Right cardiac atrium (tissue), 5 donors: ENCODE measurements at places on chromosomes 3 and 15. TPM values are rescaled to one million over a fixed set of nuclear protein-coding genes. Genes with fewer than 3 reads are reported as not detected.

DNA sequence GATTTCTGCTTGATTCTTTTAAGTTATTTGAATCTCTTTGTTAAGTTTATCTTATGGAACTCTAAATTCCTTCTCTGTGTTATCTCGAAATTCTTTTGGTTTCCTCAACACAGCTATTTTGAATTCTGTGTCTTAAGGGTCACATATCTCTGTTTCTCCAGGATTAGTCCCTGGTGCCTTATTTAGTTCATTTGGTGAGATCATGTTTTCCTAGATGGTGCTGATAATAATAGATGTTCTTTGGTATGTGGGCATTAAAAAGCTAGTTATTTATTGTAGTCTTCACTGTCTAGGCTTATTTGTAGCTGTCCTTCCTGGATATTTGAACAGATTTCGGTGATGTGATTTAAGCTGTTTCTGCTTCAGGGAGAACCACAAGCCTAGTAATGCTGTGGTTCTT lies 615.6 kb upstream of the NECTIN3 start:
- DNase-seq = no peak

DNA sequence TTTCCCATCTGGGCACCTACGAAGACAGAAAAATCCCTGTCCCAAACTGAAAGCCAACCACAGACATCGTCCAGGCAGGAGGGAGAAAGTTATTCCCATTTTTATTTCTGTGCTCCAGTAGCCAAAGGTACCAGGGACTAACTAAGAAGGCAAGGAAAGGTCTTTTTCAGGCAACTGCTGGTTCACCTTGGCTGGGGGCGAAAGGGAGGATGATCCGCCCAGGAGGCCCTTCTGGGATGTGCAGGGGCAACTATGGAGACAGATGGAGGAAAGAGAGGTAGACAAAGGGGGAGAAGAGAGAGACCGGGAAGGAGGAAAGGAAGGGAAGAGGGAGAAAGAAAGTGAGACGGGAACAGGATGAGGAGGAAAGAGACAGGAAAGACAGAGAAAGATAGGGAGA lies 13.3 kb downstream of the WNT5A start:
- DNase-seq = no peak

GRCh38 chr15:82810061-82810889 lies 847 bp downstream of the WHAMM start:
- DNase-seq = peak; percentile 72

GRCh38 chr3:189586941-189587663 lies 44.1 kb upstream of the TP63 start:
- no peak for DNase-seq

- DNase-seq = no peak
These were observed 61.9 kb upstream of the RASGRP1 start for GRCh38 chr15:38626443-38627050.

DNA sequence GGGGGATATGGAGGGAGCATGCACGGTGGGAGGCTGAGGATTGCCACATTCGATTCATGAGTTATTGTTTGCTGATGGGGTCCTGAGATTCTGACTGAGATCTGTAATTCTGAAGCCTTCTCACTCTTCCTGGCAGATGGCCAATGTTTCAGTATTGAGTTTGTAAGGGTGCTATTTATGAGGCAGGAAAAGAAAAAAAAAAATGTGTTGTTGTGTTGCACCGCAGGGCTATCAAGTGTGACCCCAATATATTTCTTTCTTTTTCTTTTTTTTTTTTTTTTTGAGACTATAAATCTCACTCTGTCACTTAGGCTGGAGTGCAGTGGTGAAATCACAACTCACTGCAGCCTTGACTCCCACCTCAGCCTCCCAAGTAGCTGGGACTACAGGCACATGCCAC lies 3.2 kb upstream of the SENP2 start:
- DNase-seq = no peak

- no peak for DNase-seq
These were observed 417.4 kb downstream of the MECOM start for GRCh38 chr3:169246158-169246557.

DNA sequence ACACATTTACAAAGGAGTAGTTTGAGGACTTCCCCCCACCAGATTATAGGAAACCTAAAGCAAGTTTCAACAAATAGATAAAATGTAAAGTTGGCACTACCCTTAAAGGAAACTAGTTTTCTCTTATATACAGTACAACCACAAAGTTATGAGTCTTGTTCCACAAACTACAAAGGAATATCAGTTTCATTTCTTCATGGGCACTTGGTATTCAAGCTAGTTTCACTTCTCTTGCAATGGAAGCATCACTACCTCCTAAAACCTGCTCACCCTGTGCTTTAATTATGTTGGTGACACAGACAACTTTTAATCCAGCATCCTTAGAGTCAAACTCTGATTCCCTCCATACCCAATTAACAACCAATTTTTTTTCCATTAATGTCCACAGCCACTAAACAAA lies 707.0 kb downstream of the ROBO2 start:
- DNase-seq = no peak

DNA sequence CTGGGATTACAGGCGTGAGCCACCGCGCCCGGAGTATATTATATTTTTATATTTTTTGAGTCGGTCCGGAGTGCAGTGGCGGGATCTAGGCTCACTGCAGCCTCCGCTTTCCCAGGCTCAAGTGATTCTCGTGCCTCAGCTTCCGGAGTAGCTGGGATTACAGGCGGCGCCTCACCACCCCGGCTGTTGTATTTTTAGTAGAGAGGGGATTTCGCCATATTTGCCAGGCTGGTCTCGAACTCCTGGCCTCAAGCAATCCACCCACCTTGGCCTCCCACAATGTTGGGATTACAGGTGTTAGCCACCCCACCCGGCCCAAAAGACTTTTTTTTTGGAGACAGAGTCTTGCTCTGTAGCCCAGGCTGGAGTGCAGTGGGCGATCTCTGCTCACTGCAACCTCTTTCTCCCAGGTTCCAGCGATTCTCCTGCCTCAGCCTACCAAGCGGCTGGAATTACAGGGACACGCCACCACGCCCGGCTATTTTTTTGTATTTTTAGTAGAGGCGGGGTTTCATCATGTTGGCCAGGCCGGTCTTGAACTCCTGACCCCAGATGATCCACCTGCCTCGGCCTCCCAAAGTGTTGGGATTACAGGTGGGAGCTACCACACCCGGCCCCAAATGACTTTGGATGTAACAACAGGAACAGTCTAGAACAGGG lies 1.0 kb downstream of the ZNF589 start:
- DNase-seq = peak; percentile 57

- DNase-seq = peak; percentile 11
These were observed 309.3 kb upstream of the UBE2E2 start for GRCh38 chr3:22893644-22894325.

DNA sequence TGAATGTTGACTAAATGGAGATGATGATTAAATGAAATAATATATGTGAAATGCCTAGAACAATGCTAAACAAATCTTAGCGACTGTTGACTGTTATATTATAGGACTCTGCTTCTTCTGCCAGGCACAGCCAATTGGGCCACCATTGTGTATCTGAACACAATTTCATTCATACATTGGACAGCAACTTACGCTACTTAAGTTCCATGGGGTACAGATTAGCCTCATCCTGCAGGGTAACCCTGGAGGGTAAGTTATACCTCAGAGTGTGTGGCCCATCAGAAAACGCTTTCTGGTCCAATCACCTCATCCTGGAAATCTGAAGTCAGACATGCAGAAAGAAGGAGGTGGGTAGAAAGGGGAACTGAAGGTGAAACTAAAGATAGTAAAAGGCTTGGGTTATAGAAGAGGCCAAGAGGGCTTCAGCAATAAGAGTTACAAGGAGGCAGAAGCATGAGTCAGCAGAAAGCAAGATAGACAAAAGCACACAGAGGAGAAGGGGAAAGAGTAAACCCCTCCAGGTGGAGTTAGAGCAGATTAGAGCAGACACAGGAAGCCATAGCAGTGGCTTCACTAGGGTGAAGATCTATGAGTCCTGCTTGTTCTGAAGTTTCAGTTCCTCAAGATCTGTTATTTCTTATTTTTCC lies 119.3 kb upstream of the SLC24A5 start:
- no peak for DNase-seq

- peak; percentile 85 for DNase-seq
These were observed 230.4 kb downstream of the ADAMTS17 start for GRCh38 chr15:100111125-100112060.

DNA sequence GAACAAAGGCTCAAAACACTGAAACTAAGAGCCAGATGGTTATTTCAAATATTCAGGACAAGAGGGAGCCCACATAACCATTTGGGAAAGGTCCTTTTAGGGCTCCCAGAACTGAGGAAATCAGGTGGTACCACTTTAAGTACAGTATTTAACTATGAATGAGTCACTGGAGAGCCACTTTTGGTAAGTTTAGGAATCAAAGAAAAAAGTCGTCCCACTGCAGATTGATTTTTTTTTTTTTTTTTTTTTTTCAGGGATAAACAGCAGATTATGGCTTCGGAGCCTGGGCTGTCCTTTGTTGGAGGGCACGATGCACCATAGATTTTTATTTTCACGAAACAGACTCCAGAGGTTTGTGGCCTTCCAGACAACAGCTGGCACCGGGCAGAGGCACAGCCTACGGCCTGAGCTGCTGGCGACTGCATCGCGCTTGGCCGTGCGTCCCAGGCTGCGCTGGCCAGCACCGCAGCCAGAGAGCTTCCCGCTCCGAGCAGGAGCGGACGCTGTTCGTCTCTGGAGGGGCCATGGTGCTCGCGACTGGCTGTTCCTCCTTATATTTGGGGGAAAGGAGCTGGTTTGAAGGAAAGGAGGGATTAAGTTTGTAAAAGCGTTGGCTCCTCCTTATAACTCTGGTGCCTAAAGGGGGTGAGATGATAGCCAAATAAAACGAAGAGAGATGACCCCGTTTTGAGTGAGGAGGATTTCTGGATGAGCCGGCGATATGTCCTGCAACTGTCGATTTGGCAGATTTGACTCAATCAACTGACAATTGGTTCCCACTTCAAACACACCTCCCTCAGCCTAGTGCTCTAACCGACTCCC lies 152.9 kb upstream of the GOLIM4 start:
- DNase-seq = peak; percentile 34

DNA sequence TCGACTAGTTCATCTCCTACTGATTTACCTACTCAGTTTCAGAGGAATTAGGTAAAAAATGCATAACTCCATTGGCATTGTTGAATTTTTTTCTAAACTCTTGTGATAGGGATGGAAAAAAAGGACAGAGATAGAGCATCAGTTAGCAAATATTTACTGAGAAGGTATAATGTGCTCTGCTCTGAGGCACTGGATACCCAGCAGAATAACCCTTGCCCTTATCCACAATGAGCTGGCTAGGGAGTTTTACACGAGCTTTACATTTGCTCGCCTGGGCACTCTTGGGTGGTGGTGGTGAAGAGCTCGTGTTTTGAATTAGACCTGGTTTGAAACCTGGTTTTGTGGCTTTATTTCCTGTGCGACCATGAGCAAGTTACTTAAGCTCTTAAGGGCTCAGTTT lies 149.6 kb downstream of the RORA start:
- no peak for DNase-seq

- no peak for DNase-seq
These were observed 13.9 kb upstream of the SLC41A3 start for GRCh38 chr3:126097801-126098200.

DNA sequence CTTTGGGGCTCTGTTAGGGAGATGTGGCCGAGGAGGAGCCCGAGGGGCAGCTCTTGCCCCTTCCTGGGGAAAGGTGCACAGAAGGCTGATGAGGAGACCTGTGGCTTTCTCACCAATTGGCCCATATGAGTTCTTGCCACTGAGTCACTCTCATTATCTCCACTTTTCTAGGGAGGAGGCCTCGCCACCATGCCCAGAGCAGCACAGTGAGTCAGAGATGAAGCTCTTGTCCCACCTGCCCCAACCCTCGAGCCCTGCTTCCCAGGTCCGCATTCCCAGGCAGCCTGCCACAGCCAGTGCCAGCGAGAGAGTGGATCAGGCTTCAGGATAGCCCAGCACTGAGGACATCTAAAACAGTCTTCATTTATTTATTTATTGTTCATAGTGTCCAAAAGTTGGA lies 53.5 kb downstream of the AMOTL2 start:
- no peak for DNase-seq

- no peak for DNase-seq
These were observed at the start of gene SIDT1 for GRCh38 chr3:113531826-113532697. TSS of gene SIDT1 (plus strand) at chr3:113532555. CDS start at chr3:113533022, 467 bp downstream.

DNA sequence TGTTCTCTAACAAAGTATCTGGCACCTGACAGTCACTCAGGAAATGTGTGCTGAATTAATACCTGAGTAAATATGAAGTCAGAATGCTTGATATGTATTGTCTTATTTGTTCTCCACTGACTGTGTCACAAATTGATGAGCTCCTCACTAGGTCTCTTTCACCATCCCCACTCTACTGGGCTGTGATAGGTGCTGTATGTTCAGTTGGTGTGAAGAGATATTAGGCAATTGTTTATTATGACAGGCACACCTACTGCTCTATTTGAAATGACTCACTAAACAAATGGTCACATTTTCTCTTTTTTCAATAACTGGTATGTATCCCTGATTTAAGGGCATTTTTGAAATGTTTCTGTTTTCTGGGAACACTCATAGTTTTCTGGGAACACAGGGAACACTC lies 25.2 kb upstream of the CCDC39 start:
- no peak for DNase-seq

DNA sequence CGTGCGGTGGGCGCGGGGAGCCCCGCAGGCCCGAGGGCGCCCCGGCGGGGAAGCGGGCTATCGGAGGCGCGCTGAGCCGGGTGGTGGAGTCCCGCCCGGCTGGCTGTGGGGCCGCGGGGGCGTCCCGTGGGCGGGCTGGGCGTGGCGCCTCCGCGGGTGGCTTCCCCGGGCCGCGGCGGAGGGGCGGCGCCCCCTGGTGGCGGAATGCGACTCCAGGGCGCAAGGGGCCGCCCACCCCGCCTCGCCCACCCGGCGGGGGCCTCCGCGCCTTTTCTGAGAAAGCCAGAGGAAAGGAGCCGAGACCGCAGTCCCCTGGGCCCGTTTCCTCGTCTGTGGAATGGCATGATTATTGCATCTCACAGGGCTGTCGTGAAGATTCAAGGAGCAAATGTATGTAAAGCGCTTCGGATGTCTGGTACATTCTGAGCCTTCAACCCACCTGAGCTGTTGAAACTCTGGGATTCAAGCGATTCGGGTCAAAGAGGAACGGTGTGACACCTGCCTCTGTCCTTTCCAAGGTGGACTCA lies 31.9 kb upstream of the RAB6B start:
- DNase-seq = peak; percentile 91

LYZL4 gene
- total RNA-seq = not detected

VEPH1 gene
- total RNA-seq = 0.22 TPM

IL12A gene
- 1.0 TPM for total RNA-seq

NGLY1 gene
- total RNA-seq = 32.7 TPM

POC1A gene
- total RNA-seq = 1.2 TPM

FRMD5 gene
- total RNA-seq = 49.2 TPM

ITIH4 gene
- 5.7 TPM for total RNA-seq

SEMA3B gene
- total RNA-seq = 33.9 TPM

MRAS gene
- 374 TPM for total RNA-seq

TTLL13 gene
- total RNA-seq = 0.54 TPM
